ENCODE measurements at places on chromosomes 4 and X.

DNA sequence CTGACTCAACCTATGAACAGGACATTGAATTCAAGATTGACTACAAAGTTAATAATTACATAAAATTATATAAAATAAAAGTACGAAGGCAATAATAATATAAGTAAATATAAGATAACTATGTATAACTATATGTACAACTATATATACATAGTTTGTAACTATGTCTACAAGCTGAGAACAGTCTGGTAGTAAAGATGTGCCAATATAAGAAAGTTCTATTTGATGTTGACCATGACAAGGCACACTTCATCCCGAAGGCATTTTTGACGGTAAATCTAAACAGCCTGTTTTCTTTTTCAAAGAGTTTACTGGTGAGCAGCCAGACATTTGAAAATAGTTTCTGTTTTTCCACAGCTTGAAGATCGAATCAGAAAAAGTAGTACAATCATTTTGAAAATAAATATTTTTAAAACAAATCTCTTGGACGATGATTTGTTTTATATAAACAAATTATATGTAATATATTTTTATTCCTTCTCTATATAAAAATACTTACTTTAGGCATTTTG, 112.9 kb downstream of the CEP44 start:
- DNase-seq: no peak

- peak; percentile 40 for DNase-seq
Observed at GRCh38 chrX:118974088-118974907, at the start of gene LONRF3. LONRF3 (plus strand) TSS chrX:118974618; CDS start chrX:118974781, 163 bp downstream.

- no peak for DNase-seq
Observed at GRCh38 chrX:72105436-72105835, 26.3 kb downstream of the RTL5 start.

DNA sequence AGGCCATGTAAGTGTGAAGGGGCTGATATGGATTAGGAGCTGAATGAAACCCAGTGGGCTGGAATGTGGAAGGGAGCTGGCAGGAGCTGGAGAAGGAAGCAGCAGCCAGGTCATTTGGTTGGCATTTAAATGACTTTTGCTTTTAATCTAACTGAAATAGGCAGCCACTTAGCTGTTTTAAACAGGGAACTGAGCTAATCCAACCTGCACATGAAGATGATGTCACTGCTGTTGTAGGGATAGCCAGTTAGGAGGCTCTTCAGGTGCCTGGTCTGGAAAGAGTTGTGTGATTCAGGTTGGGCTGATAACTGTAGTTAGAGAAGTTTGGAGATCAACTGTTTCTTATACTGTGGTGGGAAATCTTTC, 122.4 kb downstream of the PALLD start:
- DNase-seq: no peak

DNA sequence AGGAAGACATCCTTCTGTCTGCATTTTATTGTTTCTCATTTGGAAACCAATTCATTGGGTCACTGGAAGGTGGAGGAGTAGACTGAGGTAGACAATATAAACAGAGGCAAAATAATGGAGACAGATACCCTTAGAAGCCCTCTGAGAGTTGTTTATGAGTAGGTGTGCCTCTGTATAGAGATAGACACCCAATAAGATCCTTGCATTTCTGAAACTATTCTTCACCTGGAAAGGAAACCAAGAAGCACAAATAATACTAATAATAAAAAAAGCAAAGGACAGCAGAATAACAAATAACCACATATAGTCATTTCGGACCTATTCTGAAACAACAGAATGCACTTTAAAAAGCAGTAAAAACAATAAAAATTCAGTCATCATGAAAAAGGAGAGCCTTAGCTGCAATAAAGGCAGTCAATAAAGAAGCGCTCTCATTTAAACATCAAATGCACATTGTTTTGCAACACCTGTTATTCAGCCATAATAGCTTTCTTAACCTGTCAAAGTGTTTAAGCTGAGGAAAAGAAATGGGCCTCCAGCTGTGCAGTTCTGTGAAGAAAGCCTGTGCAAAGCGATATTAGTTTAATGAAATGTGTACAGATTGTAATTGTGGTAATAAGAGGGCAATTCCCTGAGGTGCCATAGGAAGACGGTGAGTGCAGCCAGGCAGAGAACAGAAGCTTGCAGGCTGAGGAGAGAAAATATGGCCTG, 904.2 kb downstream of the STPG2 start:
- no peak for DNase-seq

DNA sequence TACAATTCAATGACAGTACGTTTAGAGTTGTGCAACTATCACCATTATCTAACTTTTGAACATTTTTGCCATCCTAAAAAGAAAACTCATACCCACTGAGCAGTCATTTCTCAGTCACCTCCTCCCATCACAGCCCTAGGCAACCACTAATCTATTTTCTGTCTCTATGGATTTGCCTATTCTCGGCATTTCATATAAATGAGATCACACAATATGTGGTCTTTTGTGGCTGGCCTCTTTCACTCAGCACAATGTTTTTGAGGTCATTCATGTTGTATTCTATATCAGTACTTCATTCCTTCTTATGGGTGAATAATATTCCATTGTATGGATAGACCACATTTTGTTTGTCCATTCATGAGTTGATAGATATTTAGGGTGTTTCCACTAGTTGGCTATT, 103.0 kb downstream of the PPEF1 start:
- DNase-seq: no peak
